ENCODE measurements at places on chromosomes 7 and 10. TPM values are rescaled to one million over a fixed set of nuclear protein-coding genes. Genes with fewer than 3 reads are reported as not detected.

OPALIN gene
- not detected for total RNA-seq

PTF1A gene
- not detected for total RNA-seq

DNAJC1 gene
- 22.0 TPM for total RNA-seq

GRCh38 chr10:101038484-101038883 lies 7.5 kb downstream of the SFXN3 start:
- DNase-seq: no peak

DNA sequence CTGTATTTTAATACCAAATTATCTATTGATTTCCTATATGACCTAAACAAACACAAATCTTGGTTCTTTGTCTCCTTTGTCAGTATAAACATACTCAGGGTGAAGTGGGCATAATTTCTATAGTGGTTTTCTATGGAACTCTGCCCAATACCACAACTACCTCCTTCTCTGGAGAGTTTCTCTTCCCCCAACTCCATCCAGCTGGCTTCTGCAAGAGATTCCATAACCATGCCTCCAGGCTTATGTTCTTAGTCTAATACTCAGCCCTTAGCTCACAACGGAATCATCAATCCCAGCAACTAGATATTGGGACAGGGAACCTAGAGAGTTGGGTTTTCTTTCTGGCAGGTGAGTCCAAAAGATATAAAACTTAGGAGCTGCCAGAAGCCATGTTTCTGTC lies 127.3 kb downstream of the TRIL start:
- DNase-seq: no peak

DNA sequence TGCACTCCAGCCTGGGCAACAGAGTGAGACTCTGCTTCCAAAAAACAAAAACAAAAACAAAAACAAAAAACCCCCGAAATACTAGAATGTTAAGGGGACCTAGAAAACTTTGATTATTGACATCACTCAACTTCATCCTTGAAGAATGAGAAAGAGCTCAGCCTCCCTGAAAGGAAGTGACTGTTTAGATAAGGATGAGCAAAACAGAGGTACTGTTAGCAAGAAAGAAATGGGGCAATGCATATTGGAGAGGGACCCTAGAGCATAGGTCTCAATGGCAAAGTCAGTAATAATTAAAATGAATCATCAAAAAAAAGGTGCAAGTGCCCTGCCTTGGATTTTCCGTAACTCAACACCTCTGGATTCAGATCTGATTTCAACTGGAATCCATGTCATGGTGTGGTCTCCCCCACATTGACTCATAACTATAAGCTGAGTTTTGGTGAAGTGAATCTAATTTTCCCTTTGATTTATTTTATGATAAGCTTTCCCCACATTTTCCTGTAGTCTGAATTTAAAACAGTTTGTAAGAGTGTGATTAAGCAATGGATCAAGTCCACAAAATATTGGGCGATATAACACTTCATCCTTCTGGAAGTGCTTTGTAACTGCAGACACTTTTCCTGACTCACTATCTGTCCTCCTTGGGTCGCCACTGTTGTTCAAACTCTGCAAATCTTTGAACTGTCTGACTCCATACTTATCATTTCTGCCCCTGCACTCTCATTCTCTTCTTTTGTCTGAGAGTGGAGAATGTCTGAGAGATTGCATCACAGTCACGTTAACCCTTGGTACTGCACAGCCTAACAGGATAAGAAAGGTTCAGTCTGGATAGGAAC lies 224.8 kb upstream of the LYZL1 start:
- DNase-seq: no peak
